ENCODE measurements at places on chromosomes 1 and 21.

GRCh38 chr1:233261206-233261605 is 34.3 kb downstream of the PCNX2 start:
- no peak for DNase-seq

DNA sequence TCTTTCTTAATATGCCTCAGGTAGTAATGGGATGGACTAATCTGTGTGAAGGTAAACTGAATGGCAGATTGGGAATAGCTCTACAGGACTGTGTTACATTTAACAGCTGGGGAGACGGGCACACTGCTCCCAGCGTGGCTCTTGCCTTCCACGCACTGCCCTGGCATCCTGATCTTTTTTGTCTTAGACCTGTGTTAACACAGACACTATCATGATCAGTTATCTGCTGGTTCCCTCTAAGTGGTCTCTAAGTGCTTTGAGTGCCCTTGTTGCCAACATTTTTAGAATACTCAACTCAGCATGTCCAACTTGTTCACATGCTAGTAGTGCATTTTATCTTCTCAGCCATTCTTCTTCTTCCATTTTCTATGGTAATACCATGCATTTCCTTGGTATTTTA is 208.1 kb downstream of the RYR2 start:
- DNase-seq: no peak

DNA sequence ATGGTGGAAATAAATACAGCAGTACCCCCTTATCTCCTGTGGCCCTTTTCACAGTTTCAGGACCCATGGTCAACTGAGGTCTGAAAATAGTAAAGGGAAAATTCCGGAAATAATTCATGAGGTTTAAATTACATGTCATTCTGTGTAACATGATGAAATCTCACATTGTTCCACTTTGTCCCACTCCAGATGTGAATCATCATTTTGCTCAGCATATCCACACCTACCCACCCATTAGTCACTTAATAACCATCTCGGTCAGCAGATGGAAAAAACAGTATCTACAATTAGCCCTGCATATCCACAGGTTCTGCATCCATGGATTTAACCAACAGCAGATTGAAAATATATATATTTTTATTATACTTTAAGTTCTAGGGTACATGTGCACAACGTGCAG is 86.9 kb upstream of the GORAB start:
- DNase-seq: no peak

GRCh38 chr1:226061068-226061840 is 1.3 kb upstream of the H3-3A start:
- DNase-seq: no peak

Data from thyroid gland (tissue), 4 donors.